Uterus (tissue), 4 donors: ENCODE measurements at places on chromosomes 13 and 19.

GRCh38 chr19:1854039-1854541 is 5.8 kb upstream of the REXO1 start:
- no peak for DNase-seq

DNA sequence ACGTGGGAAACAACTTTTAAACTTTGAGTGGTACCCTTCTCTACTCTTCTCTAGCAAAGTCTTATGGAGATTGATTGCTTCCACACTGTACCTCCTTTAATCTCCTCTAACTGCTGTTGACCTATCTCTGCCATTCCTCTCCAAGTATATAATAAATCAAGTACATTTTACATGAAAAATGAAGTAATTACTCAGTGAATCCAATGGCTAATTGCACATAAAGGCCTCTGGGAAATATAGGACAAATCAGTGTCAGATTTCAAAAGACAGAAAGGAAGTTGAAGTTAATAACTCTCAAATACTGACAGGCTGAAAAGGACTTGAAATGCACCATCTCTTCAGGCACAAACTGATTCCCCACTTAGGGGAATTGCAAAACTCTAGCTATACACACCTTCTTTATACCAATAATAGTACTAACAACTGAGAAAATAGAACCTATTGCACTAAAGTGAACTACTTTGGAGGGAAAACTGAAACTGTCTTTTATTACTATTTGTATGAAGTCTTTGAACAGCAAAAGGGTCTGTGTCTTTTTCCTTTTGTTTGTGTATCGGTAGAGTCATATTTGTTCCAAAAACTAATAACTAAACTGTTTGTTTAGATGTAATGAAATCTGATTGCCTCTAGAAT is 701.1 kb downstream of the PCDH9 start:
- no peak for DNase-seq

GRCh38 chr19:29671393-29672160 is 6.3 kb downstream of the PLEKHF1 start:
- DNase-seq: no peak

- DNase-seq: no peak
Measured at GRCh38 chr13:98787173-98787572, 34.7 kb upstream of the SLC15A1 start.

- DNase-seq: no peak
Measured at GRCh38 chr19:6718741-6719539, 1.5 kb downstream of the C3 start.

- DNase-seq: no peak
Measured at GRCh38 chr13:79935121-79935520, 405.8 kb downstream of the SPRY2 start.

DNA sequence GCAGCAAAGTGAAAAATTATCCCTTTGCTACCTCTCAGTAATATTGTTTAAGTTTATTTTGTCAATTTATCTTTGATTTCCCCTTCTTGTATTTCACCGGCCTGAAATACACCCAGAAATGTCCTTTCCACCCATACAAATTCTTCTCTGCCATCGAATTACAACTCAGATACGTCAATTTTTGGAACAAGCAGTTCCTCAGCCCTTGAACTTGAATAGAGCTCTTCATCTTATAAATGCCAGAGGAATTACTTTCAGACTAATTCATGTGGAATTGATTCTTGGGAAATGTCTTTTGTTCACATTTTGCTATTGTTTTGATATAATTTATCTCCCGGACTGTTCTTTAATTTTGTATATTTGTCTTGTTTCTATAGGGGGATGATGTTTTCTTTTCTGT is 1359.3 kb upstream of the MIR17HG start:
- no peak for DNase-seq

GRCh38 chr13:31962731-31963370 is 68.7 kb upstream of the FRY start:
- DNase-seq: no peak

DNA sequence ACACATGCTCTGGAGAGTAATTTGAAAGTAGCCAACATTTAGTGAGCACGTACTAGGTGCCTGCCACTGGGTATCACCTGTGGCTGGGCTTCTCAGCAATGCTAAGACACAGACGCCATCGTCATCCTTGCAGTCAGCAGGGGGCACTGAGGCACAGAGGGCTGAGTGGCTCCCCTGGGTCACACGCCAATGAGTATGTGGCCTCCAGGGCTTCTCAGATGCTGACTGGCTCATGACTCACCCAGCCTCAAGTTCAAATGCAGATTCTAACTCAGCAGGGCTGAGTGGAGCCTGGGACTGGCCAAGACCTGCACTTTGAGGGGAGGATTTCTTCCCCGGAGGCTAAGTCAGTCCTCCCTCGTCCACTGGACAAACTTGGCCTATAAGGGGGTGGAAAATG is 115.1 kb upstream of the CACNA1A start:
- DNase-seq: no peak

- no peak for DNase-seq
Measured at GRCh38 chr13:109000207-109000606, 370.8 kb downstream of the MYO16 start.

DNA sequence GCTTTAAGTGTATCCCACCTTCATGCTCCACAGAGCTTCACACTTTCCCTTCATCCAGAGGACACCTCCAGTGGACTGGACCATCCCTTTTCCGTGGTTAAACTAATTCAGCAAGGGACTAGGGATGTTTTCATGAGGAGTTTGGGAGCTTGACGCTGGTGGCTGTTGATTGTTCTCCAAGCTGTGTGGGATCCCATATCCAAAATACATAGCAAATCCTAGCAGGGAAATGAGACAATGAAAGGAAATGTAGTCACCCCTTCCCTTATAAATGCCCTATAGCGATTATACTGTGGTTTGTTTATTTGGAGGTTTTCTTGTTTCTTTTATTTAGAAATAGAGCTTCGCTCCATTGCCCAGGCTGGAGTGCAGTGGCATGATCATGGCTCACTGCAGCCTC is 31.6 kb upstream of the DPRX start:
- DNase-seq: no peak

DNA sequence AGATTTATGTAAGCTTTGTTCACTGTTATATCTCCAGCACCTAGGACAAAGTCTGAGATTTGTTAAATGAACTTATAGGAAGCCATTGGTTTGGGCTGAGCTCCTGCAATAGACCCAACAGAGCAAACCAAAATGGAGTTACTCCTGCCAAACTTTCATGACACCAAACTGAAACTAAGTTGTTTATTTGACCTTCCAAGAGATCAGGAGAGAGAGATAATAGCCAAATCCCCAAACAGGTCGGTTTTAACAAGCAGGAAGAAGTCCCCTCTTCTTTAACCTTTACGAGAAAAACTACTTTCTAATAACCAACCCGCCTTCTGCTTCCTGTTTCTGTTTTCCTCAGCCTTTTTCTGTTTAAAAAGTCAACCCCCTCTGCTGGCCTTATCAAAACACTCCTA is 54.9 kb upstream of the ATP12A start:
- no peak for DNase-seq

- no peak for DNase-seq
Measured at GRCh38 chr19:29771708-29772414, 39.9 kb upstream of the CCNE1 start.

- DNase-seq: no peak
Measured at GRCh38 chr13:44819245-44819644, 170.0 kb downstream of the NUFIP1 start.

DNA sequence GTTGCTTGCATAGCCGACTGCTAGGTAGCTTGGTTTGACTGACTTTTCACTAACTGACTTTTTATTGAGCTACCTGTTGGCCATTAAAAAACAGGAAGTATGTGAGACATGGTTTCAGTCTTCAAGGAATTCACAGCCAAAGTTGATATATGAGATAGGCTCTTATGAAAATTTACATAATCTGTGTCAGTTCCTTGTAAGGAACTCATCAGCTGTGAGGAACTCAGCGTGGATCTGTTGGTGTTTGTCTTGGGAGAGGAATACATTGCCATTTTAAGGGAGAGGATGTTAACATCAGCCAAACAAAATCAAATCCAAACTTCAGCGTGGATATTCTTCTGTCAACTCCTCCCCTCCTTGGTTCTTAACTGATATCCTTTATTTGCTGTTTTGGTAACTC is 2.0 kb downstream of the RNF113B start:
- DNase-seq: no peak

GRCh38 chr13:67221630-67222226 is 8.4 kb downstream of the PCDH9 start:
- DNase-seq: no peak

DNA sequence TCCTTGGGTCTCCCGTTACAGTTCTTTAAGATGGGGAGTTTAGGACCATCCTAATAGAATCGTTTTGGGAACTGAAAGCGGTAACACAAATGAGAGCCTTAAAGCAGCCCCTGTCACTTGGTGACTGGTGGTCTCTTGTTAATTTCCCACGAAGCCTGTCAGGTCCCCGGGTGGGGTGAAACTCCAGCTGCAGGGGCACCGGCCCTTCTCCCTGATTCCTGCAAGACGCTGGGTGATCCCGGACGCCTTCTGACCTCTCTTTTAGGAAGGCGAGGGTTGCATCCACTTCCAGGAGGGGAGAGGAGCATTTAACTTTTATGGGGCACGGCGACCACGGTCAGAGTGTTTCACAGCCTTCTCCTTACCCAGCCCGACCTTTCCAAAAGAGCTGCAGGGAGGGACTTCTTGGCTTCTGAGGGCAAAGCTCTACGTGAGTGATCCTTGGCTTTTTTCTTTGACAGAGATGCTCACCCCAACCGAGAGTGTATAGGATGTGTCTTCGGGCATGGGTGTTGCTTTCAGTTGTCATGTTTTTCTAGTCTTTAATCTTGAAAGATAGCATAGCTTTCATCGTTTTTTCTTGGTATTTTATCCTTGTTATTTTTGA is 688 bp downstream of the ZNF225 start:
- DNase-seq: no peak

- DNase-seq: no peak
Measured at GRCh38 chr19:47644743-47645482, 36.0 kb downstream of the BICRA start.

DNA sequence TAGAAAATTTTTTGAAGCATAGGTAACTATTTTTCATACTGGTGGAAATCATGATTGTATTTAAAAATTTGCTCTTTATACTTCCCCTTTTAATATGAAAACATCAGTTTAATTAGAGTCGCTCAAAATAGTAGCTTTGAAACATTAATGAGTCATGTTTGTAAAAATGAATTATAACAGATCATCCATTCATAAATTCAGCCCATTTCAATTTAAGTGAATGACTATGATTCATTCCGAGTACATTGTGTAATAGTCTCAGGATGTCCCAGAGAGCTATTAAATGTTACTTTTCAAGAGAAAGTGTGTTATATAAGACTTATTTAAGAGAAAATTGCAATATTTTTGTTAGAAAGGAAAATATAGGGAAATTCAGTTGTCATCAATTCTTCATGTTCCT is 111.0 kb downstream of the FNDC3A start:
- DNase-seq: no peak

DNA sequence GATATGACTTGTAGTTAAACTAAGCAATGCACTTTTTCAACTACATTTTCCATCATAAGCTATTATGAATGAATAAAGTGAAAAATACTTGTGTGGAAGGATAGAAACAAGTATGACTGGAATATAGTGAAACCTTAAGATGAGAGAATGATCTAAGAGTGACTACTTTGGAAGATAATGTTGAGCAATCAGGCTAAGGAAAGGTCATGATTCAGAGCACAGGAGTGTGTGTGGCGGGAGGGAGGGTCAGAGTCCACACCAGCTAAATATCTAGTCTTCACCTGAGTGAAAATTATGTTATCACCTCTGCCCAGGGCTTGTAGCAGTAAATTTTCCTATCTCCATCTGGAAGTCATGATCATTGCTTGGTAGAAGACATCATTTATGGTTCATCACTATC is 833.4 kb upstream of the ATXN8OS start:
- no peak for DNase-seq

DNA sequence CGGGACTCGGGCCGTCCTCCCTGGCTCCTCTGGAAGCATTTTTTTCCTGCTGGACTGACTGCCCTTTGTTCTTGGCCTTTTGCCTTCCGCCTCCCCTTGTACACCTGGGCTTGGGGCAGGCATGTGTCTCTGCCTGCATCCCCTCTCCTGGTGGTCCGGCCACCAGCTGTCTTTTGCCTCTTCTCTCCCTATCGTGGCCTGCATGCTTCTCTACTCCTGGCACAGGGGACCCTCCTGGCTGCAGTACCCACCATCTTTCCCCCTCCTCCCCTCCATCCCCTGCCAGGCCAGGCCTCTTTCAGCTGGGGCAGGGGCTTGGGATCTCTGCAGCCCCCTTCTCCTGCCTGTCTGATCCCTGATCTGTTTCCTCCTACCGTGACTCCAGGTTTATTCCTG is 12.1 kb downstream of the WTIP start:
- DNase-seq: no peak

GRCh38 chr19:30313353-30313750 is 58.8 kb upstream of the ZNF536 start:
- DNase-seq: no peak

DNA sequence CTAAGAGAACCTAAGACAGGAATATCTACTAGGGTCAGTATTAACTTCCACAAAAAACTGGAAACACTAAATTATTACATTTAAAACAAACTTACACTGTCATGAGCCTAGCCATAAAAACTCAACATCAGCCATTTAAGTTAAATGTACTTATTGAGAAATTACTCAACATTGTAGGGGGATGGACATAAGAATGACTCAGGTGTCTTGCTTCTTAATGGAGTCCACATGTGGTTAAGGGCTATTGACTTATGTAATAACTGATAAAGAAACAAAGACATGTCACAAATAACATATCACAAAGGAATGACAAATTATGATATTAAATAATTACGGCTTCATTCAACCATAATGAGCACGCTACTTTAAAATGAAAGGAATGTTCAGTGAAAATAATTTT is 36.2 kb downstream of the CLDN10 start:
- no peak for DNase-seq

- DNase-seq: no peak
Measured at GRCh38 chr19:16814526-16815100, 14.6 kb upstream of the SIN3B start.

- DNase-seq: no peak
Measured at GRCh38 chr19:23093832-23094231, 23.0 kb upstream of the ZNF730 start.

GRCh38 chr13:44393391-44393790 is 19.8 kb downstream of the SERP2 start:
- no peak for DNase-seq
